ENCODE measurements at places on chromosomes 4 and X.

DNA sequence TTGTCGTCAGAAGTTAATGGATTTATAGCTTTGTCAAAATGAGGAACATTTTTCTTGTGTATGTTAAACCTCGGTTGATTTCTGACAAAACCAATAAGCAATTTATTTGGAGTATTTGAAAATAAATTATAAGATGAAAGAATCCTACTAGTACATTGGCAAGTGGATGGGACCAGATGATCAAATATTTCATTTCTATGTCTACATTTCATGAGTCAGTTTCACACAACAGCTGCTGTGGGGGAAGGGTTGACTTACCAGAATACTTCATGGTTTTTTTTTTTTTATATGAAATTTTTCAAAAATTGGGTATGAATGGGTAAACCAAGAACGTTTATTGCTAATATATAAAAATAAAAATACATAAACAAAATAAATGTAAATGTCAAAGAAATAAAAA lies 39.4 kb downstream of the RAPGEF2 start:
- no peak for DNase-seq

- DNase-seq, result no peak
These were observed 69.5 kb downstream of the APBB2 start for GRCh38 chr4:41144812-41145211.

- DNase-seq, result no peak
These were observed 109.1 kb upstream of the VMA21 start for GRCh38 chrX:151287954-151288353.

- DNase-seq, result no peak
These were observed 73.3 kb downstream of the PRPS1 start for GRCh38 chrX:107701493-107702121.

GRCh38 chr4:65597697-65598096 lies 72.6 kb downstream of the EPHA5 start:
- no peak for DNase-seq
